Lung (tissue), 17 donors: ENCODE measurements at places on chromosomes 1 and 21.
A peak's percentile ranks its signal among the peaks of the same experiment; 100 is the strongest.

GRCh38 chr1:30758785-30759380 is 1.3 kb upstream of the LAPTM5 start:
- no peak for DNase-seq

DNA sequence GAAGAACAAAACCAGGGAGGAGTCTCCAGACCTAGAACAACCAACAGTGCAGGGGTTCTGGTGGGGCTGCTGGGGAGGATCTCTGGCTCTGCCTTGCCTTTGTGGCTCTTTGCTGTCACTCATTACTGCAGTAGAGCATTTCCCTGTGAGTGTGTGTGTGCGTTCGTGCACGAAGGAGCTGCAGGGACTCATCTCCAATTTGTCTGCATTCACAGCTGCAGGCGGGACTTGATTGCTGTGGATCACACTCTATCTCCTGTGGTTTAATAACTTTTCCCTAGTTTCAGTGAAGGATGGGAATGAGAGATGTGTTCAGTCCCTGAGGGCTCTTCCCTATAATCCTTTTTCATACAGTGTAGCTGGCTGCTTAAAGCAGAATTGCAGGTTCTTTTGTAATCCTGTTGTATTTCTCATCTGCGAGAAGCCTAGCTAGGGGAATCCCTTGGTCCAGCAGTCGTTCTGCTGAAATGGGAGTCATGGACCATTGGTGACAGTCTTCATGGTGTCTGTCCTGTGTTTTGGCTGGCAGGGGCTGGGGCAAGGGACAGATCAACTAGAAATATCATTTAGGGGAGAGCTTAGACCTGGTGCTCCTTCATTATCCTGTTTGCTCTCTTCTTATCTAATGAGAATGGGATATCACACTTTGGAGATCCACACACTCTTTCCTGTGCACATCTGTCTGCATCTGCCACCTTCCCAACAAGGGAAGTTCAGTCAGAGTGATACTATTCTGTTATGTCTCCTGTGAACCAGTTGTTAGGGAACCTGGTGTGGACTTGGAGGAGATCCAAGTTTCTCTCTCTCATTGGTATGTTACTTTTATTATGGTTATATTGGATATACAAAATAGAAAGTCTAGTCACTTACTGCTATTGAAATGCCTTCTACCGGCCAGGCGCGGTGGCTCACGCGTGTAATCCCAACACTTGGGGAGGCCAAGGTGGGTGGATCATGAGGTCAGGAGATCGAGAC is 3.0 kb downstream of the PCP4L1 start:
- DNase-seq: no peak

DNA sequence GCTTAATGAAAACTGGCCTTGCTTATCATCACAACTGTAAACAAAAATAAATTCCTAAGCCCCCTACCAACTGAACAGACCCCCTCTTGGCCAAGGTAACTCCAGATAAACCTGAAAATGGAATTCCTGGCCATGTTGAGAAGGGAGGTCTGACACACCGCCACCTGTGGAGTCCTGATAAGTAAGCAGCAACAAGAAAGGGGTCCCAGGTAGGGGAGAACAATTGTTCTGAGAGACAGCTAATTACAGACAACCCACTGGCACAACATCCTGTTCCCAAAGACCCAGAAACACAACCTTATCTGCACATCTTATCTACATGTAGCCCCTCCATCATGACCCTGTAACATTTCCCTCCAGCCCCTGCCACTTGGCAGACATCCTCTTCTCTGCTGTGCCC is 91.2 kb upstream of the TNR start:
- DNase-seq: no peak

DNA sequence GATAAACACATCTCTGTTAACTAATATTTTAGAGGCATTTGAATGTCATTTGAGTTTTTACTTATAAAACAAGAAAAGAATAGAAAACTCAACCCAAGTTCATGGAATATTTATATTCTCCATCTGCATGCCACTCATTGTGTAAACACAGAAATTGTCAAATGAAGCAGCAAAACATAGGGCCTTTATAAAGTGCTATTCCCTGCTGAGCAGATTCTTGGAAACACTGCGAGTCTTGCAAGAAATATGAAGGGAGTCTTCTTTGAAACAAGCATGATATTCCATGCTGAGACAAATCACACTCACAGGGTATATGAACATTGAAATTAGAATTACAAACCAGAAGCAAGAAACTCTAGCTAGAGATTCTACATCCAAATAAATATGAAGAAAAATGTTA is 655.8 kb downstream of the BRINP3 start:
- peak; percentile 63 for DNase-seq

DNA sequence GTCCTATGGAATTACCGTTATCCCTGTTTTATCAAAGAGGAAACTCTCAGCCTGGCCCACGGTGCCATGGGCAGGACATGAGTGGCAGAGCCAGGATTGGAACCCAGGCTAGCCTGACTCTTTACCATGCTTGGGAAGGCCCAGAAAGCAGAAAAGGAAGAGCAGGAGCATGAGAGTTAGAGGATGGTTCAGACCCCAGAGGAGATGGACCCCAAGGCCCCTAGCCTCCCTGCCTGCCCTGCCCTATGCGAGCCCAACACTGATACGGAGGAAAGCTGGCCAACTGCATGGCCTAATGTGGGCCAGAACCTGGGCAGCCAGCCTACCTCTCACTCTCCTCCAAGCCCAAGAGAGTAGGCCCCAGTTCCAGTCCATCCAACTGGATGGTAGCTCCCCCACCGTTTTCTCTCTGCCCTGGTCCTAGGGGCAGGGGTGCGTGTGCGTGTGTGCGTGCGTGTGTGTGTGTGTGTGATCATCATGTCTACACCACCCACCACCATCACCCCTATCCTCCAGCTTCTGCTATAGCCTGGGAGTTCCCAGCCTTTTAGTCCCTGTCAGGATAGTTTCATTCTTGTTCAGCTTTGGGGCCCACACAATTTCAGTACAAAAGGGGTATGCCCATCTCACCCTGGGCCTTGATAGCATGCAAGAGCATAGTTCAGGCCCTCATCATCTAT is 15.4 kb upstream of the MEX3A start:
- DNase-seq: no peak

DNA sequence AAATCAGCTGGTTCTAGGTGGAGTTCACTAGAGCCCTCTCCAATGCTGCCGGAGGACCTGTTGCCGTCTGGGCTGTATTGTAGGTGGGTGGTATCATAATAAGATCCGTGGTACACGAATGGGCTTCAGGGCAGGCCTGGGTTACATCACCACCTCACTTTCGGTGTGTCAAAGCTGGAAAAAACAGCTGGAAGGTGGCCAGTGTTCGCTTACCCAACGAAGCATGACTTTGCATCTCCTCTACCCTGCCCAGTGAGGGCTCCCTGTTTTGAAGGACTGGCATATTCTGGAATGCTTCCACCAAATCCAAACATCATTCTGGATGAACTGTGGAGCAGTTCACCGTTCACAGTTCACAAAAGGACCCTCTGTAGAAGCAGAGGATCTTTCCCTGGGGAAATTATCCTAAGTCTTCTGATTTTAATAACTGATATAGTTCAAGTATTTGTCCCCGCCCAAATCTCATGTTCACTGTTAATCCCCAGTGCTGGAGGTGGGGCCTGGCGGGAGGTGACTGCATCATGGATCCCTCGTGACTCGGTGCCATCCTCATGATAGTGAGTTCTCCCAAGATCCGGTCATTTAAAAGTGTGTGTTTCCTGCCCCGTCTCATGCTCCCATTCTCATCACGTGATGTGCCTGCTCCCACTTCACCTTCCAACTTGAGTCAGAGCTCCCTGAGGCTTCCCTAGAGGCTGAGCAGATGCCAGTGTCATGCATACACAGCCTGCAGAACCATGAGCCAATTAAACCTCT is 429.0 kb downstream of the KIF26B start:
- DNase-seq: peak; percentile 47

GRCh38 chr1:197775282-197776262 is at the start of gene DENND1B:
Gene DENND1B, minus strand, starts transcription at chr1:197775480. Its CDS starts 325 bp downstream, at chr1:197775155.
- peak; percentile 82 for DNase-seq

GRCh38 chr1:160357286-160358002 is 9.4 kb upstream of the NHLH1 start:
- DNase-seq: no peak

GRCh38 chr1:235102993-235103411 is 25.6 kb downstream of the TOMM20 start:
- DNase-seq: no peak

DNA sequence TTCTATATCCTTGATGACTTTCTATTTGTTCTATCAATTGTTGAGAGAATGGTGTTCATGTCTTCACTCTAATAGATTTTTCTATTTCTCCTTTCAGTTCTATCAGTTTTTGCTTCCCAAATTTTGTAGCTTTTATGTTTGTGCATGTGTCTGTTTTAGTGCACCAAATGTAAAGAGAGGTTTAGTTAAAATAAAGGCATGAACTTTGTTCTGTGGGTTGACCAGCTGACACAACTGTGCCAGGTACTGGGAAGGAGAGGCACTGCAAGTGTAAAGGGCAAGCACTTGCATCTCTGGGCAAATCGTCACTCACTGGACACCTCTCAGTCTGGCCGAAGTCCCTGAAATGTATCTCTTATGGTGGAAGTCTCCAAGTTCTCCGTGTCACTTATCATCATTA is 38.6 kb upstream of the ABCD3 start:
- DNase-seq: no peak

GRCh38 chr1:161739865-161740566 is 9.6 kb upstream of the DUSP12 start:
- DNase-seq: no peak

DNA sequence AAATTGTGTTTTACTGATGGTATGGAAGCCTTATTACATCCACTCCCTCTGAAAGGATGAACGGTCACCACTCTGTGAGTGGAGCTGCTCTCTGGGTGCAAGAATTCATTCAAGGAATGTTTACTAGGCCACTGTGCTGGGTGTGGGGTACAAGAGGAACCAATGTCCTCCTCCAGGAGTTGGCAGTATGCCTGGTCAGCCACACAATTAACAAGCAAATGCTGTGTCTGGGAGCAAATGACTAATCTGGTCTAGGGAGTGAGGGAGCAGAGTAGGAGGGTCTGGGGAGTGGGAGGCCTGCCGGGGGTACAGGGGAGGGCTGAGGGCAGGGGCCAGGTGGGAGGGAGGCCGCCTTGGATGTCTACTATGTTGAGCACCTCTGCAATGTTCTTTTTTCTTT is 27.2 kb upstream of the TDRD10 start:
- DNase-seq: peak; percentile 71

DNA sequence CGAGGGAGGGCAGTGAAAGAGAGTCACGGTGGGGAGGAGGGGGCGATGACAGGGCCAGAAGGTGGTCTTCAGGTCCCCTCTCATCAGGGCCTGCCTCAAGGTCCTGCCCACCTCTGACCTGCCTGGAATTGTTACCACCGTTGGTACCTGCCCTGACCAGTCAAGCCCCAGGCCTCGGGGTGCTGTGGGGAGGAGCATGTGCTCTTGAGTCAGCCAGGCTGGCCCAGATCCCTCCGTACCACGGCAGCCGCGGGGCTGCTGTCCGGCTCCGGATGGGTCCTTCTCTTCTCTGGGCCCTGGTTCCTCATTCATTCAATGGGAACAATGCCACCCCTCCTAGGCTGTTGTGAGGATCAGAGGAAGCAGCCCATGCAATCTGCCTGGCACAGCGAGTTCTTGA is 22.0 kb downstream of the SERINC2 start:
- no peak for DNase-seq

DNA sequence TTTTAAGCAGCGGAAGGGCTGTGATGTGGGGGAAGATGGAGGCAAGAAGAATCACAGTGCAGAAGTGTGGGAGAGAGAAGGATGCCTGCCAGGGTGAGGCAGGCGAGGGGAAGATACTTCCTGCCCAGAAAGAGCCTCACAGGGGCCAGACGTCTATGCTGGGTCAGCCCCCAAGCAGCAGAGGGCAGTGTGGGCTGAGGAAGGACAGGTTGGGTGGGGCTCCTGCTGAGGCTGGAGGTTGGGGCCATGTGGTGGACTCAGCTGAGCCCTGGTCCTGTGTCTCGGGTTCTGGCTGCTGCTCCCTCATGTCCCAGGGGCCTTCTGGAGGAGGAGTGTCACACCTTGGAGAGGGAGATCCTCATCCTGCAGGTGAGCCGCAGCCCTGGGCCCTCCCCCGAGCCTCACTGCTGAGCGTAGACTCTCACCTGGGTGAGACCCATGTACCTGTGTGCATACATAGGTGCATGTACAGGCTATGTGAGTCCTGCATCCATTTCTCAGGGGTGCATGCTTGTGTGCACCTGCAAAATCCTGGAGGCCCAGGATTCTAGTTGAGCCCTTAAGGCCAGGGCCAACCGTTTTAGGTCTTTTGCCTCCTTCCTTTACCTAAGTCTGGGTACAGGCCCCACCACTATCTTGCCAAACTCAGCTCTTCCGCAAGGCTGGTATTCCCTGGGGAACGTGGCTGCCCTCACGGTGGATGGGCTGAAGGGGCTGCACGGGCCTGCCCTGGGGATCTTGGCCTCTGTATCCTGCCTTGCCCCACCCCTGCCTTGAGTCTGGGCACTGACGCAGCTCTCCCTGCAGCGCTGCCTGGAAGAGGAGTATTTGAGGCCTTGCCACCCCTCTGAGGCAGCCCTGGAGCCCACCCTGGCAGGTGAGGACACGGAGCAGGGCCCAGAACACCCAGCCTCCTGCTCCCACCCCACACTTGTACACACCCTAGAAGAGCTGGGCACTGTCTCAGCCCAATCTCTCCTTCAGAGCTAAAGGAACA is 3.7 kb downstream of the CCDC24 start:
- DNase-seq: no peak

DNA sequence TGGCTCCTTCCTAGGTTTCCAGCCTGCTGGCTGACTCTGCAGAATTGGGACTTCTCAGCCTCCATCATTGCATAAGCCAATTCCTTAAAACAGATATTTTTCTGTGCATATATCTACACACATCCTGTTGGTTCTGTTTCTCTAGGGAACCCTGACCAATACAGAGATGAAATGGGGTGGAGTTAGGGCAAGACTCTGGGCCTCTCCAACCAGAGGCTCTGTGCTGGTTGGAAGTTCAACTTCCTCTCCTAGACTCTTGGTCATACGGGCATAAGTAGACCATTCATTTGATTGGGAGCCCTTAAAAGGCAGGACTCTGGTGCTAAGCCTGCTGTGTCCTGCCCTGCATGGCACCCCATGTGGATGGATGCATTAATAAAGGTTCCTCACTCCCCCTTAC is 55.0 kb downstream of the CNIH3 start:
- no peak for DNase-seq

DNA sequence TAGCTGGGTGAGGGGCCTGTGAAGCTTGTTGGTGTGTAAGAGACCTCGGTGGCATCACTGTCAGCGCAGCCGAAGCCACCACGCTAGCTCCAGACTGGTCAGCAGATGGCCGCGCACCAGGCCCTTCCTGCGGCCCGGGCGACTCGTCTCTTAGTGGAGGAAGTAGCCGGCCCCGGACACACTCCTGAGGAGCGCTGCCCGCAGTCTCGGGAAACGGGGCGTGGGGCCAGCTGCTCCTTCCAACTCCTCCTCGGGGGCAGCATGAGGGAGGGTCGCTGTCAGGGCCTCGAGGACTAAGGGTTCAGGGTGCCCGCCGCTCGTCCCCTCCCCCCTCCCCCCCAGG is 20.4 kb downstream of the H3-3A start:
- peak; percentile 62 for DNase-seq

- DNase-seq: peak; percentile 60
Observed at GRCh38 chr1:107277022-107277421, 136.2 kb downstream of the NTNG1 start.

GRCh38 chr1:218674280-218674773 is 329.2 kb downstream of the TGFB2 start:
- DNase-seq: peak; percentile 86

- peak; percentile 17 for DNase-seq
Observed at GRCh38 chr1:32818804-32819541, 1.5 kb downstream of the S100PBP start.

GRCh38 chr1:162690672-162691434 is 58.6 kb downstream of the DDR2 start:
- DNase-seq: no peak

- no peak for DNase-seq
Observed at GRCh38 chr1:29134695-29135028, 11.0 kb upstream of the TMEM200B start.

- DNase-seq: no peak
Observed at GRCh38 chr21:38032082-38032801, 116.0 kb upstream of the KCNJ6 start.
